SK-N-DZ (cell line): ENCODE measurements at places on chromosomes 7 and 10.

DNA sequence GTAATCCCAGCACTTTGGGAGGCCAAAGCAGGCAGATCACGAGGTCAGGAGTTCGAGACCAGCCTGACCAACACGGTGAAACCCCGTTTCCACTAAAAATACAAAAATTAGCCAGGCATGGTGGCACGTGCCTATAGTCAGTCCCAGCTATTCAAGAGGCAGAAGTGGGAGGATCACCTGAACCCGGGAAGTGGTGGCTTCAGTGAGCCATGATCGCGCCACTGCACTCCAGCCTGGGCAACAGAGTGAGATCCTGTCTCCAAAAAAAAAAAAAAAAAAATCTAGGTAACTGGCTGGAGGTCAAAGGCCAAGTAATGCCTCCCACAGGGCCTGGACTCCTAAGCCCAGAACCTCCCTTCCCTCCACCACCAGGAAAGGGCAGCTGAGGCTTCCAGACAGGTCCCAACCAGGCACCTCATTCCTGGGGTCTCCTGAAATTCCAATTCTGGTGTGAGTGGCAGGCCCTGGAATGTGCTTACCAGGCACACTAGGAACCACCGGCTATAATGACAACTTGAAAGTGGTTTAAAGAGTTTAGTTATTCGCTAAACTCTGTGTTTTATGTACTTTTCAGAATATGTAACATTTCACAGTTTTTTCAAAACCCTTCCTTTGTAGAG lies 86.9 kb upstream of the TNRC18 start:
- no peak for DNase-seq

DNA sequence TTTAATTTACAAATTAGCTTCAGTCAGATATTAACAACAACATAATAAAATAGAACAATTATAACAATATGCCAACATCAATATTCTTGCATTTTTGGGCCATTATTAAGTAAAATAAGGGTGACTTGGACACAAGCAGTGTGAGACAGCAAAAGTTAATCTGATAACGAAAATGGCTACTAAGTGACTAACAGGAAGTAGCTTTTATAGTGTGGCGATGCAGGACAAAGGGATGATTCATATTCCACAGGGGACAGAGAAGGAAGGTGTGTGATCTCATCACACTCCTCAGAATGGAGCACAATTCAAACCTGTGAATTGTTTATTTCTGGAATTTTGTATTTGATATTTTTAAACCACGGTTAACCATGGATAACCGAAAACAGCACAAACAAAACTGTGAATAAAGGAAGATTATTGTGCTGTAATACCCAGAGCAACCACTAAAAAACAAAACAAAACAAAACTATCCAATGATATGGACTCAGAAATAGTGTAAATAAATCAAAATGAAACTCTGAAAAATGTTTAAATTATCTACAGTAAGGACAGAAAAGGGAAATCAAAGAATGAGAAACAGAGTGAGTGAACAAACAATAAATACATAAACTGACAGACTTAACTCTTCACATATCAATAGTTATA lies 66.9 kb upstream of the TFEC start:
- no peak for DNase-seq

- peak; percentile 82 for DNase-seq
Observed at GRCh38 chr10:100341953-100342626, 4.9 kb upstream of the SCD start.

GRCh38 chr7:30169579-30169978 lies 34.8 kb downstream of the MTURN start:
- DNase-seq: no peak

- DNase-seq: no peak
Observed at GRCh38 chr10:5440206-5440605, 27.8 kb downstream of the NET1 start.

DNA sequence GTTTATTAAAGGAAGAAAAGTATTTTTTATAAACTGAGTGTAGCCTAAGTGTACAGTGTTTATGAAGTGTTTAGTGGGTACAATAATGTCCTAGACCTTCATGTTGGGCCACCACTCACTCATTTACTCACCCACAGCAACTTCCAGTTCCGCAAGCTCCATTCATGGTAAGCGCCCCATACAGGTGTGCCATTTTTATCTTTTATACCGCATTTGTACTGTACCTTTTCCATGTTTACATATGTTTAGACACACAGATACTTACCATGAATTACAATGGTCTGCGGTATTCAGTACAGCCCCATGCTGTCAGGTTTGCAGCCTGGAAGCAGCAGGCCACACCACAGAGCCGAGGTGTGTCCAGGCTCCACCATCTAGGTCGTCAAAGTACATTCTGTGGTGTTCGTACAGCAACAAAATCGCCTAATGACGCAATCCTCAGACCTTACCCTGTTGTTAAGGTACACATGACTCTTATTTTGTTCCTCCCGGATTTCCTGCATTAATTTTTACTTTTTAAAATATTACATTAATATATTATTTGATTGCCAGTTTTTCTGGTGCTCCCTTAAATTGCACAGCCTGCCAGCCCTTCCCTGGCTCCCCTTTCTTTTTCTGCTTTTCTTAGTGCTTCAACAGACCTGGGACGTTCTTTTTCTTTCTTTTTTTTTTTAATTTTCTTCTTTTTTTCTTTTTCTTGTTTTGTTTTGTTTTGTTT lies 881 bp upstream of the SSBP1 start:
- DNase-seq: peak; percentile 12

- DNase-seq: no peak
Observed at GRCh38 chr10:11395581-11396310, 215.7 kb downstream of the USP6NL start.

DNA sequence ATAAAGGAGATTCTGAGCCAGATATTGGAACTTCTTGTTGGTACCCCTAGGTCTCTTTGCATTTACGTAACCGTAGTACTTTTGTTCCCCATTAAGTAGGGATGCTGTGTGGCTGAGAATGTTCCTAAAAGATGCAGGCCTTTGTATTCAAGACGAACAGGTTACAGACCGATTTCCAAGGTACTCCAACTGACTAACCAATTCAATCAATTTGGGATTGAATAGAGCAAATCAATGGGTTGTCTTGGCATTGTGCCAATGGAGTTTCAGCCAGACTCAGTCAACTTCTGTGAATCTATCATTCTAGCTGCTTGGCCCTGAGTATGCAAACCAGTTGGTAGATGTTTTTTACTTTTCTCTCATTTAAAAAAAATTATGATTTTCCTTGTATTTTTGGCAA lies 347.3 kb upstream of the NPVF start:
- no peak for DNase-seq

- DNase-seq: no peak
Observed at GRCh38 chr7:116328161-116328560, 117.8 kb downstream of the TES start.

- no peak for DNase-seq
Observed at GRCh38 chr7:156147104-156147503, 334.8 kb upstream of the SHH start.

- no peak for DNase-seq
Observed at GRCh38 chr10:77647543-77648293, 10.1 kb upstream of the KCNMA1 start.

DNA sequence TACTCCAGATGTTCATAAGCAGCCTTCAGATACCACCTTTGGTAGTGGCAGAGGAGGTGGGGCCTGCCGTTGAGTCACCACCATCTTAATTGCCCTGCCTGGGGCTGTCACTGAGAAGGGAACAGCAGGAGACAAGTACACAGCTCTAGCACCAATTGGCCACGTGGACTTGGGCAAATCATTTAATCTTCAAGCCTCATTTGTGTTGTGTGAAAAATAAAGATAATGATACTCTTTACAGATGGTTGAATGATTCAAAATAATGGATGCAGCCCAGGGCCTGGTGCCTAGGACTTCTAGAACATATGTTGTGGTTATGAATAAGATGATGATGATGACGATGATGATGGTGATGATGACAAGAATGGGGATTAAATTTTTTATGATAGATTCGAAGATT lies 111.9 kb upstream of the ADAM12 start:
- DNase-seq: no peak

GRCh38 chr10:71757399-71757922 lies 15.9 kb downstream of the VSIR start:
- DNase-seq: no peak

DNA sequence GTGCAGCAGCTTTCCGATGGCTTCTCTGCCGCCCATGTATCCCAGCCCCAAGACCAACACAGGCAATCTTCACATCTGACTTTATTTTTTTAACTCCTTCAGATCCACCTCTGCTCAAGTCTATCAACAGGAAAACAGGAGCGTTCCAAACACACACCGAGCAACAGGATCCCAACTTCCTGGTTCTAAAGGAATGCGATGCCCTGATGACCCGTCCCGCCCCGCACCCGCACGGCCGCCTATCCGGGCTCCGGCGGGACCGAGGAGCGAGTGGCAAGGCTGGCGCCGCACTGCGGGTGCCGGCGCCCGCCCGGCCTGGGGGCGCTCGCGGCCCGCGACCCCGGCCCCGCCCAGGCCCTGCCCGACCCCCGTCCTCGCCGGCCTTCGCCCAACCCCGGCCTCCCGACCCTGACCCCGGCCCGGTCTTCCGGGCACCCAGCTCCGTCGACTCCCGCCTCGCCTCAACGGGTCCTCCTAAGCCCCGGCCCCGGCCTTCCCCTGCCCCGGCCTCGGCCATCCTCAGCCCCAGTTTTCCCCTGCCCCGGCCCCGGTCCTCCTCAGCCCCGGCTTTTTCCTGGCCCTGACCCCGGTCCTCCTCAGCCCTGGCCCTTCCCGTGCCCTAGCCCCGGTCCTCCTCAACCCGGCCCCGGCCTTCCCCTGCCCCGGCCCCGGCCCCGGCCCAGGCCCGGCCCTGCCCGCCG lies 730 bp downstream of the LARP4B start:
- peak; percentile 32 for DNase-seq

DNA sequence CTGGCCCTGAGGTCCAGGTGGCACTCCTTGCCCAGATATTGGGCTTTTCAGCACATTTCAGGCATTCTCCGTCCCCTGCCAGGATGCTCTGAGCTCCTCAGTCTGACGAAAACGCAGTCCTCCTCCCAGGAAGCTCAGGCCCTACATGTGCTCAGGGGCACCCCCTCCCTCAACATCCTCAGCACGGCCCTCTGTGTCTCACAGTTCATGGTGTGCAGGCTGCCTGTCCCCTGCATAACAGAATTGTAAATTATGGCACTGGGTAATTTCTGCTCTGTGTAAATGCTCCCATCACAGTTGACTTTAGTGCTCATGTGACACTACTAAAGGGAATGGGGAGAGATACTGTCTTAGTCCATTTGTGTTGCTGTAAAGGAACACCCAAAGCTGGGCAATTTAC lies 563.8 kb downstream of the DNAJB6 start:
- DNase-seq: no peak

GRCh38 chr10:67022099-67022498 lies 96.3 kb downstream of the LRRTM3 start:
- no peak for DNase-seq

DNA sequence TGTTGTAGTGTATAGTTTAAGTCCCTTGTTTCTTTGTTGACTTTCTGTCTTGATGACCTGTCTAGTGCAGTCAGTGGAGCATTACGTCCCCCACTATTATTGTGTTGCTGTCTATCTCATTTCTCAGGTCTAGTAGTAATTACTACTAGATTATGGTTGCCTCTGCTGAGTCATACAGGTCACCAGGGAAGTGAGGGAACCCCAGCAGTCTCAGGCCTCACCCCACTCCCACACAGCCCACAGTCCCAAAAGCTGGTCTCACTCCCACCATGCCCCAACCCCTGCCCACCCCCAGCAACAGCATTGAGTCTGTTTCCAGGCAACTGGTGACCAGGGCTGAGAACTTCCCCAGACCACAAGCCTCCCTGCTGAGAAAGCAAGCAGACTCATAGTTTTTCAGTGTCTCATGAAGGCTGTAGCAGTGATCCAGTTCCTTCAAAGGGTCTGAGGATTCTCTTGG lies 88.0 kb downstream of the PLXDC2 start:
- no peak for DNase-seq
